CD4-positive, alpha-beta T cell treated with Interleukin-12 subunit alpha and Interleukin-12 subunit beta, for 1 hour (primary cell): ENCODE measurements at places on chromosomes 4 and X.

GRCh38 chr4:151993521-151993920 lies 232.7 kb upstream of the GATB start:
- no peak for DNase-seq

DNA sequence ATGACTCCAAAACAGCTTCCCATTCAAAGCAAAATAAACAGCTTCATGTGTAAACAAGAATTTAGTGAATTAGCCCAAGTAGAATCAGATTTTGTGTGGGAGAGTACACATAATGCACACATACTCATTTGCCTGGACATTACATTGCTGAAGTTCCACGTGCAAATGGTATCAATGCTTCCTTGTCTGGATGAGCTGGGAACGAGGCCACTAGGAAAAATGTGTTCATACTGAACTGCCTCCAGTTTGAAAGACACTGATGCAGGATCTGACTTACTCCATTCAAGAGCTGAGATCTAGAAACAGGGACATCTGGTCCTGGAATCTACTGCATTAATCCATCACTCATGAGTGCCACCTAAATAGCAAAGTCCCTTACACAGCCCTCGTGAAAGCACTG lies 228.0 kb downstream of the APBB2 start:
- DNase-seq: no peak

GRCh38 chr4:107913283-107913899 lies 18.0 kb upstream of the CYP2U1 start:
- peak; percentile 69 for DNase-seq

- DNase-seq: no peak
Measured at GRCh38 chr4:1245481-1246051, 3.4 kb downstream of the CTBP1 start.

DNA sequence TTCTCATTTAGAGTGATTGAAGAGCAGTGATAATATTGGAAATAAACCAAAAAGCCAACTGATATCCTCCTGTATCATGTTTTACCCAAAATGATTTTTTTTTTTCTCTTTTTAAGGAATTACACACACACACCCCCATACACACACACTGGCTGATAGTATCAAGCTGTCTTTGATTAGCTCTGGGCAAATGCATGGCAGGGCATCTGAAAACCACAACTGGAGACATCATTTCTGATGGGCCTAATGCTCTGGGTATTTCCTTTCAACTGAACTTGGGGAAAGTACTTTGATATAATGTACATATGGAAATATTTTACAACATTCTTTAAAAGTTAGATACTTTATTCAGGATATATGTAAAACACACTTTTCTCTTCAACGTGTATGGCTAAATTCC lies 14.2 kb upstream of the OSTC start:
- no peak for DNase-seq

DNA sequence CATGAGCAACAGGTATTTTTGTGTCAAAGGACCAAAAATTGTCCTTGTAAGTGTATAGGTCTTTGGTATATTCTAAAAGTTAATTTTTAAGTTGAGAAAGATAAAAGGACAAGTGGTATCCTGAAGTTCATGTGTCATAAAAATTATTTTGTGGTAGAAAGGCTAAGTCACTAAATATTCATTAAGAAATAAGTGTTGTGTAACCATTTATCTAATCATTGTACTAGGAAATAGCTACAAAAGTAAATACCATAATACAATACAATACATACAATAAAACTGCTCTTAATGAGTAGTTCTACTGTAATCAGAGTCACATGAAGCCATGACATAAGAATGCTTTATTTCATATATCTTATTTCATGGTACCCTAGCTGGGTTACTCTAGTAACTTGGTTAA lies 82.5 kb upstream of the ATOH1 start:
- DNase-seq: no peak

GRCh38 chr4:58740897-58741296 lies 1630.7 kb upstream of the IGFBP7 start:
- DNase-seq: no peak

DNA sequence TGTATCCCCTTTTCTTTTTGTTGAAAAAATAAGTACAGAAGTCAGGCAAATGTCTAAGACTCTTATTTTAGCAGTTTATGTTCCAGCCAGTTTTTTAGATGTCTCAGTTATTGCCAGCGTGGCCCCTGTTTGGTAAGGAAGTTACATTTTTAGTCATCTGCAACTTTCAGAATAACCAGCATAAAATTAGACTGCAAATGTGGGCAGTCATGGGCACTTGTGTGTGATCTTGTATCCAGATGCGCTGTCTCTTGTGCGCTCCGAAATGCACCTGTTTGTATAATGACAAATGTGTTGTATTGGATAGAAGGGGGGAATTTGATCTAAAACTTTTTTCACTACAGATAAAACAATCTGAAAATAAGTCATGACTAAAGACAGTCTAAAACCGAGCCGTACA lies 44.3 kb upstream of the CLCN4 start:
- DNase-seq: no peak

DNA sequence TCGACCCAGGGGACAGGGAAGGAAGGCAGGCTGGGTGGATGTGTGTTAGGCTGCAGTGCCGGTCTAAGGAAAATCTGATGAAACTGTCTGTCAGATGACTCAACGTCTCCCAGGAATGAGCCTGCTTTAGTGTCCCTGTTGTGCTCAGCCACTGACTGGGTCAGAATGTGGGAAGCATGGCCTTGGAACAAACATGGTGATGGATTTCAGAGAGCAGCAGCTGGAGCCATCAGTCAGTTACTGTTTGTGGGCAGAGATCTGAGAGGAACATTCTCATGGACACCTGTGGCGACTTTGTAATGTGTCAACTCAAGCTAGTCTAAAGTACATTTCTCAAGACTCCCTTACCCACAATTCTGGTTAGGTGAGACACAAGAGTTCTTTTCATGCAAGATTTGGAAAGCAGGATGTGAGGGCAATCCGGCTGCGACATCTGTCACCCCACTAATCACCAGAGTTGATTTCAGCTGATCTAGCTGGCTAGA lies 63.2 kb downstream of the ANAPC10 start:
- DNase-seq: no peak

GRCh38 chrX:17495052-17495451 lies 120.1 kb downstream of the NHS start:
- no peak for DNase-seq

GRCh38 chr4:165602621-165603020 lies 223.8 kb downstream of the CPE start:
- DNase-seq: no peak

DNA sequence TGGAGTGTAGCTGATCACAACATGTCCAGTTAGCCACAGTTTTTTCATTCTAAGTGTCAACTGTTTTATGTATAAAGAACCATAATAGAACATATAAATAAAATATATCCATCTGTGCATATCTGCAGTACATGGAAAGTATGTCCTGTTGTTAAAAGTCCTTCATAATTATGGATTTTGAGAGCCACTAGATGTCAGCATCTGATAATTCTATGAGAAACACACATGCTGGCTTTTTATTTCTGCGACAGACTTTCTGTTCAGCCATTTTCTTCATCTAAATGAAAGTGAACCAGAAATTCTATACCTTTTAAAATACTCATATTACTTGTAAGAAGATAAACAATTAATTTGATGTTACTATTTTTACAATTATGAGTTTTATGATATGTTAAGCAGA lies 251.5 kb downstream of the GPM6A start:
- DNase-seq: no peak

GRCh38 chrX:134636851-134637250 lies 21.4 kb downstream of the PLAC1 start:
- DNase-seq: no peak

GRCh38 chrX:45447331-45447730 lies 246.7 kb upstream of the DIPK2B start:
- DNase-seq: no peak

GRCh38 chrX:107348051-107348450 lies 101.4 kb upstream of the FRMPD3 start:
- no peak for DNase-seq

GRCh38 chr4:8144359-8144758 lies 14.3 kb downstream of the ABLIM2 start:
- no peak for DNase-seq

DNA sequence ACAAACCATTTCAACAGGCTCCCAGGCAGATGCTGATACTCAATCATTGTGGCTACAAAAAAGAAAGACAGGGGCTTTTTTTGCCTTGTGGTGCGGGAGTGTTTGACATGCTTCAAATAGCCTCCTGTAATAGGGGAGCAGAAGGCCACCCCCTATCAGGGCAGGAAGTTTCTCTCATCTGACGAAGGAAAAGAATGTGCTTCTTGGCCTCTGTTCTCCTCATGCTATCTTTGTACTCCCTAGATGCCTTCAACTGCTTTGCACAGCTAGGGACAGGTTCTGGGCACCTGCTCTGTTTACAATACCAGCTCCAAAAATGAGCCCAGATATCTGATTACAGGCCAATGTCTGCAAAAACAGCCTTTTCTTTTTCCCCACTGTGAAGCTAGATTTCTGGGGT lies 391.1 kb downstream of the STIM2 start:
- DNase-seq: no peak

DNA sequence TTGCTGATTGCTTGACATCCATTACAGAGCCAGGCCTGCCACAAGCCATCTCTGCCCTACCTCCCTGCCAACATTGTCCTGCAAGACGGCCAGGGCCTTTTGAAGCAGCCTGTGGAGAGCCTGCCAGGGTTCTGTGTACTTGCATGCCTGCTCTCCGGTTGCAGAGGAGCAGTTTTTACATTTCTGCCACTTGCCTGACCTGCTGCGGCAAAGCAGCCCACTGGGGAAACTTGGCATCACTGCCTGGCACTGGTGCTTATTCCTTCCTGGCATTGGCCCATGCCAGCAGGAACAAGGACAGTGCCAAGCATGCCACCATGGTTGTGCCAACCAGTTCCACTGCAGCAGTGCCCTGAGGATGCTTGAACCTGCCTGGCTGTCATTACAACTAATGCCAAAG lies 167.1 kb downstream of the NHS start:
- DNase-seq: no peak

GRCh38 chr4:71338846-71339593 lies at the start of gene SLC4A4:
Gene SLC4A4, plus strand, starts transcription at chr4:71339020.
- DNase-seq: peak; percentile 9

DNA sequence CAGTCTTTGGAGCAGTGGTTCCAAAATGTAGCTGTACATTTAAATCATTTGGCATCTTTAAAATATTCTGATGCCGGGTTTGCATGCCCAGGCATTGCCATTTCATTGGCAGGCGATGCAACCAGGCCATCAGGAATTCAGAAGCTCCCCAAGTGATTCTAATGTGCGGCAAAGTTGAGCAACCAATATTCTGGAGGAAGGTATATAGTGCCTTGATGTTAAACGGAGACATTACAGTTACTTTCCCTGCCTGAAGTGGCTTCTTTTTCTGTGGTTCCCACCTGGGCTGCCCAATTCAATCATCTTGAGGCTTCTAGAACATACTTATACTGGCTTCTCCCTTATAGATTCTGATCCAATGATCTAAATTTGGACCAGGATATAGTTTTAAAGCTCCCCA lies 68.7 kb upstream of the PGM2 start:
- no peak for DNase-seq

GRCh38 chr4:55611358-55612059 lies 19.5 kb upstream of the PDCL2 start:
- DNase-seq: no peak

GRCh38 chr4:105808750-105809041 lies 86.6 kb upstream of the NPNT start:
- no peak for DNase-seq

GRCh38 chrX:103780336-103781061 lies 3.9 kb downstream of the PLP1 start:
- no peak for DNase-seq

DNA sequence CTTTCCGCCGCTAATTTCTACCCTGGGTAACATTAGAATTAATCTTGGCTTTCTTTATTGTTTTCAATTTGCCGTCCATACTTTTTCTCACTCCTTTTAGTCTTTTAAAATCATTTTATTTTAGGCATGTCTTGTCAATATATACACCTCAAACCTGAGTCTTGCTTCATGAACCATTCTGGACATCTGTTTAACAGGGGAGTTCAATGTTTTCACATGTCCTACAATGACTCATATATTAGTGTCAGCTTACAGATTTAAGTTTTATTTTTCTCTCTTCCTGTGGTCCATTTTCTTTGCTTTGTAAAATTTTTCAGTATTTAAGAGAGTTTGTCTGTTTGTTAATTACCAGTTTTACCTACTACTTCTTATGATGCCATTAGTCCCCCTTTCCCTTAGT lies 89.5 kb downstream of the LCORL start:
- DNase-seq: no peak
